ENCODE measurements at places on chromosomes 5 and 9.

GRCh38 chr5:73256012-73256411 is 83.0 kb downstream of the TMEM174 start:
- no peak for DNase-seq

- no peak for DNase-seq
Measured at GRCh38 chr9:28923351-28923750, 1350.1 kb upstream of the C9orf72 start.

DNA sequence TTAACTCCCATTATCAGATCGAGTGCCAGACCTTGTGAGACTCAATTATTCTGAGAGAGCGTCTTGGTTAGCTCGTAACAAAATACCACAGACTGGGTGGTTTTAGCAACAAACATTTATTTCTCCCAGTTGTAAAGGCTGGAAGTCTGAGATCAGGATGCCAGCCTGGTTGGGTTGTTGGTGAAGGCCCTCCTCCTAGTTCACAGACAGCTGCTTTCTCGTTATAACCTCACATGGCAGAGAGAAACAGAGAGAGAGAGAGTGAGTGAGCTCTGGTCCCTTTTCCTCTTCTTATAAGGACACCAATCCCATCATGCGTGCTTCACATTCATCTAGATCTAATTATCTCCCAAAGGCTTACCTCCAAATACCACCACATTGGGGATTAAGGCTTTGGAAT is 114.2 kb upstream of the SLC24A2 start:
- no peak for DNase-seq

- no peak for DNase-seq
Measured at GRCh38 chr9:89340332-89340731, 22.0 kb downstream of the SECISBP2 start.

- peak; percentile 13 for DNase-seq
Measured at GRCh38 chr9:14909961-14910805, at the start of gene FREM1. FREM1 (minus strand) TSS chr9:14910428; CDS start chr9:14868977, 41,451 bp downstream.

- DNase-seq: no peak
Measured at GRCh38 chr5:132319975-132320374, 25.8 kb downstream of the SLC22A4 start.

DNA sequence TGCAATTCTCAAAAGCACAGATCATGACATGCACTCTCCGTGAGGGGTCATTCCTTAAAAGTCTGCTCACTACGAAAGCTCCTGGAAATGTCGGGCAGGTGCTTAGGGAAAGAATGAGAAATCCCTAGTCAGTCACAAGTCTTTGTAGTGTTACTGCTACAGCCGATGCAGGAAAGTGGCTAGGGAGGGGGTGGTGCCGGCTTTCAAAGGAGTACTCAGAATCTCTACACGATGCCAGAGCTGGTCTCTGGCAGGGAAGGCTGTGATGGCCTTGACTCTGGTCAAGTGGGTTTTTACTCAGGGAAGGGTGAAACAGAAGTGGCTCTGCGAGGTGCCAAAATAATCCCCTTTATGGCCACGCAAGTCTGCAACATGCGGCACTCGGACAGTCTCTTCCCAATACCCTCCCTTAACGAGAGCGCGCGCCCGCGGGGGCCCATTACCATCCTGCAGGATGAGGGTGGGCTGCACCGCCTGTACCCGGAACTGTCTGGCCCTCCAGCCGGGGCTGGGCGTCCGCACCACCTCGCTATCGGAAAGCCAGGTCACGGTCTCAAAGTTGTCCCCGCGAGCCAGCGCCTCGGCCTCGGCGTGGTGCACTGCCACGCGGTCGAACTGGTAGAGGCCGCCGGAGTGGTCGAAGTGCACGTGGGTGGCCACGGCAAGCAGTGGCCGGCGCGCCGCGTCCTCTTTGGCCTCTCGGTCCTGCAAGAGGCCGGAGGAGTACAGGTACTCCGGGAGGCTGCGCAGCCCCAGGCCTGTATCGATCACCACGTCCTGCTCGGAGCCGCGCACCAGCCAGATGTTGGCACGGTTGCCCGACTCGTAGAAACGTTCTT is 956 bp downstream of the MBLAC2 start:
- DNase-seq: peak; percentile 50

DNA sequence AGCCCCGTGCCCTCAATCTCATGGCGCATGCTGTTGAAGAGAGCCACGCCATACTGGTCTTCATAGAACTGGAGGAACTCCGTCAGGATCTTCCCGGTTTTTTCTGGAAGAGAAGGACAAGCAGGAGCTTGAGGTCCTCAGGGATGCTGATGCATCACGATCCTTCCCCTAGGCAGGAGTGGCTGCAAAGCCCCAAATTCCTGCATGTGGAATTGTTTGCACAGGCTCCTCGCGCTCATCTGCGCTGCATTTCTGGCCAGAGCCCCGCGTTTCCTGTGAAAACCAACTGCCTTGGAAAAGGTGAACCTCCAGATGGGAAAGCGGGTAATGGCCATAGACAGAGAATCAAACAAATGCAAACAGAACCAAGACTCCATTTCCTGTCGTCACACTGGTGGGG is 80.4 kb downstream of the LRSAM1 start:
- DNase-seq: no peak

- no peak for DNase-seq
Measured at GRCh38 chr5:13516195-13516594, 428.3 kb downstream of the DNAH5 start.

GRCh38 chr9:107246259-107247254 is 36.5 kb upstream of the RAD23B start:
- DNase-seq: no peak
